HEK293T (cell line): ENCODE measurements at places on chromosomes 11 and 22.

DNA sequence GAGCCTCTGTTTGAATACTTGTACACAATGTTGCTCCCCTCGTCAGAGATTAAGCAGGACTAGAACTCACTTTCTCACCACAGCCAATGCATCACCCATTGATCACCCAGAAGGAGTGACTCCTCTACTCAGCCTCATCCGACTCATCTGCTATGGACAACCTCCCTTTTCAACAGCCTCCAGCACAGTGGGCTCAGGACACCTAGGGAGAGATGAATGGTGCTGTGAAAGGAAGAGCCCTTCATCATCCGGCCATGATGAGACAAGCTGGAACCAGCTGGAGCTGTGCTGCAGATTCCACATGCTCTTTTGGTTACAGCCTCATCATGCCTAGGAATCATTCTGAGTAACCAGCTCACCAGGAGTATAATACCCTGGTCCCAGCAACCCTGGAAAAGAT, 15.5 kb downstream of the C11orf91 start:
- no peak for DNase-seq

DNA sequence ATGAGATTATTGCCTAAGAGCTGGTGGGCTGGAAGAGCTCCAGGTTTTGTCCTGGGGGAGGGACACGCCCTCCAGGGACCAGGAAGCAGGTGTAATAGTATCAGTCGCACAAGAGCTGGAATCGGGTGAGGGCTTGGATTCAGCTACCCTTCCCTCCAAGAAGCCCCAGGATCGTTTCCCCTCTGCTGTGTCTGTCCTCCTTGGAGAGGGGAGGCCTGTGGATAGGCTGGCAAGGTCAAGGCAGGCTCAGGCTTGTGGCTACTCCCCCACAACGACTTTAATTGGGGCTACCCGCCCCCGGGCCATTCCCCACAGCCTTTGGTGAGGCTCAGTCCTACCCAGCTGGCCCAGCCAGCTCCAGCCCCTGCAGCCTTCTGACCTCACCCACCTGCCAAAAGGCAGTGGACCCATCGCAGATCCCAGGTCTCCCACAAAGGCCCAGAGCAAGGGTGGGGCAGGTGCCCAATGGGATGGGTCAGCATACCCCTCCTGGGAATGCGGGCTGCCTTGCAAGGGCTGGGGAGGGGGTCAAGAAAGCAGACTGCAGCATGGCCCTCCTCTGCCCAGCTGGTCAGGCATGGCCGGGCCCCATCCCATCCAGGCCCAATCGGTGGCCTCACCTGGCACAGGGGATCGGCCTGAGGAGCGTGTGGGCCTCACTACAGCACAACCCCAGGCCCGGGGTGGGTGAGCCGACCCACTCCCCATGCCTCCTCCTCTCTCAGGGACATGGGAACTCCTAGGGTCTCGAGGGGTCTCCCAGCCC, 1.0 kb downstream of the CTSD start:
- DNase-seq: no peak

GRCh38 chr11:48043991-48044512, 63.7 kb downstream of the PTPRJ start:
- no peak for DNase-seq

GRCh38 chr11:73396985-73397384, 20.8 kb downstream of the RELT start:
- DNase-seq: no peak

- DNase-seq: no peak
Measured at GRCh38 chr11:1648653-1649420, 19.3 kb downstream of the KRTAP5-5 start.

GRCh38 chr11:85948884-85949283, 93.7 kb downstream of the CCDC83 start:
- no peak for DNase-seq

DNA sequence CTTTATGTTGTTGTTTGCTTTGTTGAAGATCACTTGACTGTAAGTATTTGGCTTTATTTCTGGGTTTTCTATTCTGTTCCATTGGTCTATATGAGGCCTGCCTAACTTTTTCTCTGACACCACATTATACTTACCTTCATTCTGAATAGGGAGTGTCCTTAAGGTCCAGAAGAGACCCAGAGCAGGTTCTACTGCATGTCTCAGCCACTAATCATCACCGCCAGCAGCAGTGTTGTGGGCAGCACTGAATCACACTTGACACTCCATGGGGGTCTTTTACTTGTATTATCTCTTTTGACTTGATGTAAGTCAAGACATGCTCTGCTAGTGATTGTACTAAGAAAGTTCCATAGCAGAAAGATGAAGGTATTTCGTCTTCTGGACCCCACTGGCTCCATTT, 274.9 kb downstream of the TENM4 start:
- no peak for DNase-seq

DNA sequence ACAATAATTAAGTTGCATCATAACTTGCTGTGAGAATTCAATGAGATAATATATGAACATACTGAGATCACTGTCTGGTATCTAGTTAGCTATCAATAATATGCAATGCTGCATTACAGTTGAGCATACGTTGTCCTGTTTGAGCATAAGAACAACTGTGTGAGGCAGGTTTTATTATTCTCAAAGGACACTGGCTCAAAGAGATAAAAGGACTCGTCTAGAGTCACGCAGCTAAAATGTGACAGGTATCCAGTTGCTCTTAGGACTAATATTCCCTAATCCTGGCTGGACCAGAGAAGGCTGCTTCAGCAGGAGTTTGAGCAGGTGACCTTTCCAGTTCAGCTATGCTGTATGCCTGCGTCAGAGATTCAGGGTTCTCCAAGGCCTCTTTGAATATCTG, 92.5 kb downstream of the PLEKHA7 start:
- no peak for DNase-seq

- no peak for DNase-seq
Measured at GRCh38 chr22:23264610-23265367, 84.5 kb downstream of the BCR start.

- DNase-seq: no peak
Measured at GRCh38 chr11:119585043-119585781, 143.8 kb downstream of the NECTIN1 start.

- DNase-seq: no peak
Measured at GRCh38 chr11:128891913-128892398, 800 bp downstream of the KCNJ5 start.

DNA sequence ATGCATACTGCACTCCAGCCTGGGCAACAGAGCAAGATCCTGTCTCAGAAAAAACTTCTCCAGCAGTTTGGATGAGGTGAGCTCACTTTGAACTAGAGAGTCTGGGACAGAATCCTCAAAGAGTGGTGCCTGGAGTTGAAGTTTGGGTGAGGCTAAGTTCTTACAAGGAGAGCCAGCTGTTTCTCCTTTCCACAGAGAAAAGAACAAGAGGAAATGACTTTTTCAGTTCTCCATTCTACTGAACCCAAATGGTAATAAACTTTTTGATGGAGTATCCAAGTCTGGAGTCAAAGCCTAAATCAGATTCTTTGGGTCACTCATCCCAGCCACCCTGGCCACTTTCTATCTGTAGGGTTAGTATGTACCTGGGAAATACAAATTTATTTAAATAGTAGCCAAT, 102.7 kb downstream of the TRAF6 start:
- DNase-seq: no peak

GRCh38 chr22:28560046-28560742, 119.4 kb downstream of the TTC28 start:
- DNase-seq: no peak

DNA sequence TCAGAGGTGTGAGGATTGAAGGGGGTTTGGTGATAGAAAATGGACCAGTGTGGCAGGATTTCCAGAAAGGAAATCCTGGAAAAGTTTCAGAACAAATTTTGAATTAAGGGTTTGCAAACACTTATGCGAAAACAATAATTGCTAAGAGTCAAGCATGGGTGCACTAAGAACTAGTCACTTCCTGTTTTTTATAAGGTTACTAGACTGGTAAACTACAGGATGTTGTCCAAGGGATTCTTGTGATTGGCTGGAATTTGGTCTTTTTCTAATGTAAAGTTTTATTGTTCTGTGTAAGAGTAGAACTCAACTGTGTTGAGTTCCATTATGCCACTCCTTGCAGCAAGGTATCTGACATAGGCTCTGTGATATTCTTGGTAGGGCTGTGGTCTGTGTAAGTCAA, 54.1 kb downstream of the LIF start:
- no peak for DNase-seq

- no peak for DNase-seq
Measured at GRCh38 chr11:120702656-120703055, 191.1 kb downstream of the GRIK4 start.

DNA sequence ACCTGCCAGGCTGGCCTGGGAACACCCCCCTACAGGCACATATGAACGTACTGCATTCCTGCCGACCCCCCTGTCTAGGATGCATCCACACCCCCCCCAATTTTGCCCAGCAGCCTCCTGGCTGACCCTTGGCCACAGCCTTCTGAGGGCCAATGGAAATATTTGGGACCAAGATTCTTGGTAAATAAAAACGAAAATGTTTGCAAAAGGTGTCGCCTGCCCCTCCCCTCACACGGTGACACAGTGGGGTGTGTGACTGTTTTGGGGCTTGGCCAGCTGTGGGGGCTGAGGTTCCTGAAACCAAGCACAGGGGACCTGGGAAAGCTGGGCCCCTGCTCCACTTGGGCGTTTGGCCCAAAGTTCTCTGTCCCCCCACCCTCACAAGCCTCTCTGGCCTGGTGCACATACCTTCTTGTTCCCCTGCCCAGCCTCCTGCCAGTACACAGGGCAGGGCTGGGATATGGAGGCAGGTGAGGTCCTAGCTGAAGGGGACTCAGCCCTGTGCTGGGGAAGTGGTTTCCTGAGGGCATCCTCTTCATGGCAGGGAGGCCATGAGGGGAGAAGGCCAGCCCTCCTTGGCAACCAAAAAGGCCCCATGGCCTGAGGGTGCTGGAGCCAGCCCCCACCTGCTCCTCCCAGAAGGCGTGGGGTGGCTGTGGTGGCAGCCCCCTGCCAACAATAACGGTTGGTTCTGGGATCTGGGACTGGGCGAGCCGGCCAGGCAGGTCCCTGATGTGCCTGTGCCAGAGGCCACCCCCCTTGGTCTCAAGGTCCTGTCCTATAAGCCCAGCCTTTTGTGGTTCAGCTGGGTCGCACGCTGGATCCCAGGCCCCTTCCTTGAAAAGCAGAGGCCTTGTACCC, 2.1 kb upstream of the CRACR2B start:
- no peak for DNase-seq

- no peak for DNase-seq
Measured at GRCh38 chr11:111209543-111210355, 35.8 kb upstream of the POU2AF2 start.

- DNase-seq: no peak
Measured at GRCh38 chr22:42217019-42217751, 53.3 kb downstream of the TCF20 start.

GRCh38 chr11:88799771-88800500, 265.8 kb downstream of the GRM5 start:
- DNase-seq: no peak

DNA sequence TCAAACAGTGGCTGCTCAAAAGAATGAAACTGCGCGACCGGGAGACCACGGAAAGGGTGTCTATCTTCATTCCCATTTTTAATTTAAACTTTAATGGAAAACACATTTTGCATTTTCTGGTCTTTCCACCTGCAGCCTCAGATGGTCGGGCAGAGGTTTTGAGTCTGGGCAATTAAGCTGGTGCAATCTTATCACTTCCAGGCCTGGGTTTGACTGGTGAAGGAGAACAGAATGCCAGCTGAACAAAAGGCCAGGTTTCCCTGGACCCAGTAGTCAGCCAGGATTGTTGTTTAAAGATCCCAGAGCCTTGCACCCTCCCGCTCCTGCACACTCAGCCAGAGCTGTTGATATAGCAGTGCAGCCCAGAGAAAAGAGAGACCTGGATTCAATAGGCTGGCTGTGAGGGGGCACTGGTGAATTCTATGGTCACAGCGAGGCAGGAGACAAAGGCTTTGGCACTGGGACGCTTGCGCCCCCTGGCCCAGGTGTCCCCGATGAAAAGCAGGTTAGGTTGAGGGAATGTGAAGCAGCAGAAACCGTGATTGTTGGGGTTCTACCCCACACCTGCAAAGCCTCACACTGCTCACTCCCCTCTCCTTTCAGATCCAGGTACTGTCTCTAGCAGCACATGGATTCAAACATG, 83.6 kb downstream of the FLI1 start:
- DNase-seq: no peak

DNA sequence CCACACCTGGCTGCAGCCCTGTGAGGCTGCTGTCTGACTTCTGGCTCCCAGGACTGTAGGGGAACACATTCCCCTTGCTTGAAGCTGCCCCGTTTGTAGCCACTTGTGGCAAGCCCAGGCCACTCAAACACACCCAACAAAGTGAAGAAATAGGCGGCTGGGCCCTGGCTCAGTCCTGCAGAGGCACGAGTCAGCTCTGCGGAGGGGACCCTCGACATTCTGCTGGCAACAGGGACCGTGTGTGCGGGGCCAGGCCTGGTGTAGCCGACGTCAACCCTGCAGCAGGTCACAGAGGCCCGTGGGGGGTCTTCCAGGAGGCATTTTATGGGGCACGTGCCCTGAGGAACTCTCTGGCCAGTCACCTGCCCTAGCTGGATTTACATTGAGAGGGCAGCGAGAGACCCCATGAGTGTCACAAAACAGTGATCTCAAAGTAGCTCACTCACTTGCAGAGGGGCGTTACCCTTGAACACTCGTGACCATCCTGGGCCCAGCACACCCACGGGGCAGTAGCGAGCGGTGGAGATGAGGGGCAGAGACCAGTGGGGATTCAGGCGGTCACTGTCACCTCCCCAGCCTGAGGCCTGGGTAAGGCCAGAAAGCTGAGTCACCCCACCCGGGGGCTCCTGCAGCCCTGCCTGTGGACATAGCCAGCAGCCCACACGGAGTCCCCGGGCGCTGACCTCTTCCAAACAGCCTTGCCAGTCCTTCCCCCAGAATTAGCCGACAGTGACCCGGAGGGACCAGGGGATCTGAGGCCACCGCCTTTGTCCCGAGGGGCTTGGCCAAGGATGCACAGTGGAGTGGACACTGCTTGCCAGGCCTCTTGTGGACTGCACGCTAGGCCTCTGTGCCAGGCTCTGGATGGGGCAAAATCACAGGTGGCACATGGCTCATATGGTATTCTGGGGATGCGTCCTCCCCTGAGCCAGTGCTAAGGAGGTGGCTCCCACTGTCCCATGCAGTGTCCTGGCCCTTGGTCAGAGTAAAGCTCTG, 139.5 kb downstream of the CTTN start:
- no peak for DNase-seq
